NCI-H187 treated with DMSO at 0.1 percent for 48 hours (cell line): ENCODE measurements at places on chromosomes 6 and 20.

GRCh38 chr6:80439721-80440470 lies 333.4 kb downstream of the BCKDHB start:
- DNase-seq: no peak

DNA sequence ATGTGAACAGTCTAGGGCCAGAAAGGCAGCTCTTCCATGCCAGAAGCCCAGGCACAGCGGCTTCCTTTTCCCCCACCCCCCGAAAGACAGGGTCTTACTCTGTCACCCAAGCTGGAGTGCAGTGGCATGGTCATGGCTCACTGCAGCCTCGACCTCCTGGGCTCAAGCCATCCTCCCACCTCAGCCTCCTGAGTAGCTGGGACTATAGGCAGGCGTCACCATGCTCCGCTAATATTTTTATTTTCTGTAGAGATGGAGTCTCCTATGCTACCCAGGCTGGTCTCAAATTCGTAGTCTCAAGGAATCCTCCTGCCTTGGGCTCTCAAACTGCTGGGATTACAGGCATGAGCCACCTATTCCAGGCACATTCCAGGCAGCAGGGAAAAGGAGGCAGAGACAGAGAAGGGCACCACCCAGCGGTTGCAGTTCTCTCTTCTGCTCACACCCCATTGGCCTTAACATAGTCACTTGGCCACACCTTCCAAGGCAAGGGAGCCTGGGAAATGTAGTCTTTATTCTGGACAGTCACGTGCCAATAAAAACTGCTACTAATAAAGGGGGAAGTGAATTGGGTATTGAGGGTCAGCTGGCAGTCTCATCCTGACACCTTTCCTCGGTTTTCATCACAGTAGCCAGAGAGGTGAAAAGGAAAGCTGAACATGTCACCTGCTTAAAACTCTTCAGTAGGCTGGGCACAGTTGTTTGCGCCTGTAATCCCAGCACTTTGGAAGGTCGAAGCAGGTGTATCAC lies 205.9 kb downstream of the ZMYND8 start:
- no peak for DNase-seq

- no peak for DNase-seq
These were observed 261.1 kb downstream of the SAMD5 start for GRCh38 chr6:147769496-147770087.

- DNase-seq: no peak
These were observed 147.5 kb upstream of the PLN start for GRCh38 chr6:118400582-118400981.

DNA sequence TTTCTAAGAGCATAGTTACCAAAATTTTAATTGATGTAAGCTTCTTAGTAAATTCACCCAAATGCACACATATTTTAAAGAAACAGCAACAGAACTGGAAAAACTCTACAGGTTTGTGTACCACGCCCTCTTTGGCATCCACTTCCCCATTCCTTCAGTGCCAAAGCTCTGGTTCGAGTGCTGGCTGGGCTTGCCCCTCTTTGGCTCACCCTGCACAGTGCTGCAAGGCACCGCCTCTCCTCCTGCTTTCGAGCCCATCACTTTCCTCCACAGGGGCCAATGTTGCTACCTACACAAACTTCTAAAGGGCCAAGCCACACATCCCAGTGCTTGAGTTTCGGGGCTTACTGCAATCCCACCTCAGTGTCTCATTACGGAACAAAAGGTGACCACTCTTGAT lies 9.6 kb downstream of the LRP11 start:
- no peak for DNase-seq

DNA sequence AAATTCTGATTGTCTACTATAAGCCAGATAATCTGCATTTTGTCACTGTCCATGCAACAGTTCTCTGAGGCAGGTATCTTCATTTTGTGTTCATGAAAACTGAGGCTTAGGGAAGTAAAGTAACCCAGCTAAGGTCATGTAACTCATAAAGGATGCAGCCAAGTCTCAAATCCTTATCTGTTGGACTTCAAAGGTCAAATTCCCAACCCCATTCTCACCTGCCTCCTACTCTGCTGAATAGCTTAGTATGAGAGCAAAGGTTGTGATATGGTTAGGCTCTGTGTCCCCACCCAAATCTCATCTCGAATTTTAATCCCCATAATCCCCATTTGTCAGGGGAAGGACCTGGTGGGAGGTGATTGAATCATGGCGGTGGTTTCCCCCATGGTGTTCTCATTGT lies 90.1 kb downstream of the KLHL32 start:
- DNase-seq: no peak

DNA sequence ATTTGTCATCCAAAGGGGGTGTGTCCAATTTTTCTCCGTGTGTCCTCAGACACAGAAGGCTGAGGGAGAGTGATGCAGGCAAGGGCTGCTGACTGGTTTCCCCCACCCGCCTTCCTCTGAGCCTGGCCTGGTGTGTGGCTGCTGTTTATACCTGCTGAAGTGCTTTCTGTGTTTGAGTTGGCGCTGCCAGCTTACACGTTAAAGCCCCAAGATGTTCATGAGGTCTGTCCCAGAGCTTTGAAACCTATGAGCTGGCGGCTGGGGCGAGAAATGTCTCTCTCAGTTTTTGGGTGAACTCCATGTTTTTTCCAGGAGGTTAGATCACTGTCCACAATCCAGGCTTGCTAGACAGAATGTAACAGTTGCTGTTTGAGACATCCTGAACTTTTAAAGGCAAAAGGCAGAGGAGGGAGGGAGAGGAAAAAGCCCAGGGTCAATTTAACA lies 69.0 kb upstream of the CCN2 start:
- no peak for DNase-seq

- no peak for DNase-seq
These were observed 135.9 kb downstream of the KHDRBS2 start for GRCh38 chr6:62150048-62150663.

- DNase-seq: no peak
These were observed 159.2 kb downstream of the MTFR2 start for GRCh38 chr6:136090929-136091328.

- no peak for DNase-seq
These were observed at the start of gene MLIP for GRCh38 chr6:54111341-54112045. Gene MLIP (plus strand): TSS chr6:54111443. CDS start chr6:54111480, 37 bp downstream.

- no peak for DNase-seq
These were observed 29.0 kb upstream of the OPN5 start for GRCh38 chr6:47752801-47753200.

GRCh38 chr6:159969204-159969912 lies 476 bp downstream of the IGF2R start:
- no peak for DNase-seq

DNA sequence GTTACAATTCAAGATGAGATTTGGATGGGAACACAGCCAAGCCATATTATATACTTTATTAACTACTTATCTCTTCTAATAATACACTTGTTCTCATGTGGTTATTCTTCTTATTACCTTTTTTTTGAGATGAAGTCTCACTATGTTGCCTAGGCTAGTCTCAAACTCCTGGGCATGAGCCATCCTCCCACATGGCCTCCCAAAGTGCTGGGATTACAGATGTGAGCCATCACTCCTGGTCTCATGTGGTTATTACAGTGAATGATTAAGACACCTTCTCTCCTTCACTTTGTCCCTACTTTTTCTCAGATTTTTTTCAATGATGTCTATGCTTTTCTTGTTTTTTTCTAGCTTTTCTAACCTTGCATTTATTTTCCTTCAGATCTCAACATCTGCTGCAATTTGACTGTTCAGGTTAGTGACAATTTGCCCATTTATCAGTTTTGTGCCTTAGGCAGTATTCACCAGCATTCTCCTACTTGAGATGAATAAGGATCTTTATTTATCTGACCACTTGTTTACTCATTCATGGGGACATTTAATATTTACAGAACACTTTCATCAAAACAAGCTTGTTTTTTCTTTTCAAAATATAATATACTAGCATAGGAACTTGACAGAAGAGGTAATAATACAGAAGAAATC lies 105.7 kb downstream of the SLC16A10 start:
- DNase-seq: no peak

GRCh38 chr6:22521035-22521434 lies 48.3 kb upstream of the HDGFL1 start:
- DNase-seq: no peak

DNA sequence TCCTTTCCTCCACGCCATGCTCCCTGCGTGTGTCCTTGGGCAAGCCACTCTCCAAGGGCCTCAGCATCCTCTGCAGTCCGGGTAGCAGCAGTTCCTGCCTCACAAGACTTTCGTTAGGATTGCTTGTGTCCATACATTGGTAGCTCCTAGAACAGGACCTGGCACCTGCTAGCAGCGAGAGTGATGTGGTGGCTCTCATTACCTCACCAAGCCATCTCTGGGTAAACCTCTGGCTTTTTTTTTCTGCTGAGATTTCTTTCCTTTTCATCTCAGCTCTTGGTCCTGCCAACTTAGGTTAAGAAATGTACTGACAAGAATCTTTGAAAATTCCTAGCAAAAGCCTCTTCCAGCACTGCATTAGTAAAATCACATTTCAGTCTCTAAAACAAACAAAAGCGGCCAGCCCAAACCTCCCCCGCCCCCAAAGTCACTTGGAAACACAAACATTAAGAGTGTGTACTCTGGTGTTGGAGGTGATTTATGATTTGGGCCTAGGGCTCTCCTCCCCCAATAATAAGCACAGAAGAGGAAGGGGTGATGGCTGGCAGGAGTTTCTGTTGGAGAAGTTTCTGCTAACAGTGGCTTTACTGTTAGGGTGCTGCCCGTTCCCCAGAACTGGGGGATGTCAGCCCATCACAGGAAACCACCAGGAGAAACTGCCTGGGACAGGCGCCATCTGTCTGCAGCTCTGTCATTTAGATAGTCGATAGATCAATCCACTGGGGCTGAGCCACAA lies 199.2 kb downstream of the CD83 start:
- DNase-seq: no peak

- no peak for DNase-seq
These were observed 176.8 kb downstream of the TASP1 start for GRCh38 chr20:13461849-13462458.

DNA sequence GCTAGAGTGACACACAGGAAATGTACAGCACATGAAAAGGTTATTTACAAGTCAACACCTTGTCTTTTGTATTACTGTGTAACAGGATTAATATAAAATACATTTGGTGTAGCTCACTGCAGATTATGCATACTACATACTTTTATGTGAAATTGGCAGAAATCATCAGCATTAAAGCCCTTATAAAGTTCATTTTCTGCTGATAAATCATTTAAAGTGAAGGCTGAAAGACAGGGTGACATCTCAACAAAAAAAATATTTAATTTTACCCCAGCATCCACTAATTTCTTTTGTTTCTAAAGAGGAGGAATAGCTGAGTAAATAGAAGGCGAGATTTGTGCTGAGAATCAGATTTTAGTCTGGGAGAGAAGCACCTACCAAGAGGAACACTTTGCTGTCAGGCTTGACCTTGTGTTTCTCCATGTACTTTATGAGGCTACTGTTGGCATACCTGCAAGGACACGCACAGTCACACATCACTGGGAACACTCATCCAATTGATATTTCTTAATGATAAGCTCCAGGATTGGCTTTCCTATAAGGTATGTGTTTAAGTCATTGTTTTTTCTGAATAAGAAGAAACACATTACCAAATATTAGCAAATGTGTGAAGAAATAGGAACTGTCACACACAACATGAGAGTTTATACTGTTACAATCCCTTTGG lies 146.6 kb upstream of the SLC22A16 start:
- no peak for DNase-seq

GRCh38 chr6:36116943-36117342 lies 13.4 kb upstream of the MAPK13 start:
- DNase-seq: no peak

DNA sequence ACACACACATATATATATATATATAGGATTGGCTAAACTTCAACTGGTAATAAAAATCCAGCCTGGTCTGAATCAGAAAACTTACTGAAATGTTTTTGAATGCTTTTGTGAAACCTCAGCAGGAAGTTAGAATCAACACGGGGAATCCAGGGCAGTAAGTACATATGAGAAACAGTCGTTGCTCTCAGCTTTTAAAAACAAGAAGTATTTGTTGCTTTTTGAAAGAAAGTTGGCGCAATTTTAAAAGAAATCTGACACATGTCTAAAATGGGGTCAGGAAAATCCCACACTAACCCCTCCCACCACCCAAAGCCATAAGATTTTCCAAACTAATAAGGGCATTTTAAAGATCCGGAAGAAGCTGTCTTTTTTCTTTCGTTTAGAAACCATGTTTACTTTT lies 11.5 kb upstream of the CCDC170 start:
- no peak for DNase-seq

- DNase-seq: no peak
These were observed 9.5 kb upstream of the HLA-DOA start for GRCh38 chr6:33018904-33019303.

GRCh38 chr6:126285871-126286365 lies 54.0 kb upstream of the CENPW start:
- no peak for DNase-seq

- DNase-seq: no peak
These were observed 84.0 kb downstream of the ZNF133 start for GRCh38 chr20:18372296-18372695.

GRCh38 chr6:138231381-138231886 lies 13.1 kb upstream of the PBOV1 start:
- peak; percentile 50 for DNase-seq

GRCh38 chr20:2133318-2134183 lies 31.9 kb downstream of the STK35 start:
- no peak for DNase-seq

- DNase-seq: no peak
These were observed 6.6 kb downstream of the HLA-B start for GRCh38 chr6:31350196-31351032.

- DNase-seq: no peak
These were observed 142.8 kb downstream of the CLIC5 start for GRCh38 chr6:45872827-45873365.

- no peak for DNase-seq
These were observed 77.7 kb downstream of the OLIG3 start for GRCh38 chr6:137416376-137417109.

GRCh38 chr6:25537349-25538018 lies 114.5 kb upstream of the SCGN start:
- no peak for DNase-seq

DNA sequence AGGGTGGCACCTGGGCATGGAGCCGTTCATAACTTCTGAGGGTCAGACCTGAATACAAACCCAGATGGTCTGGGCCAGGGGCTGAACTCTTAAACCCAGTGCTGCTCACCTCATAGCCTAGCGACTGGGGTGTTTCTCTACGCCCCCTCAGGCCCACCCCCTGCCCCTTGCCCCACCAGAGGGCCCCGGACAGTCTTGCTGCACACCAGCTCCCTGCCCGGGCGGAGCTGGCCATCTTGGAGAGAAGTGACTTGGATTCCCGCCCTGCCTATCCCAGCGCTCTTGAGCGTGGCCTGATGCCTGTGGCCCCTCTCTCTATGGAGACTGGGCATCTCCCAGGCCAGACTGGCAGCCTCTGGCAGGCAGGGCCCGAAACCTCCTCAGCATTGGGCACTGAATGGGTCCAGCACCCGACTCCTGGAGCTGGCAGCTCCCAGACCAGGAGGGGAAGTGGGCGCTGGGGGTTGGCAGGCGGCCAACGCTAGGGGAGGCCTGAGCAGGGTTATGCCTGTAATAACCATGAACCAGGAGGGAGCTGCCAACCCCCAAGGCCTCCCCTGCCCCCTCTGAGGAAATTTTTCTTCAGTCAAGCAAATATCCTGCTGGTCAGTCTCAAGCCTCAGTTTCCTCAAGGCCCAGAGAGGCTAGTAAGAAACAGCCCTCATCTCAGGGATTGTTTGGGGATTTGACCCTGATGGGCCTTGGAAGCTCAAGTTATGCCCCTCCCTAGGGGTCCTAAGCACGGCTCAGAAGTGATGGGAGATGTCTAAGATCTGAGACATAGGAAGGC lies 169.5 kb downstream of the VEGFA start:
- DNase-seq: no peak

- DNase-seq: no peak
These were observed 39.8 kb downstream of the SLC22A2 start for GRCh38 chr6:160218810-160219209.

- no peak for DNase-seq
These were observed 1.3 kb upstream of the RBBP8NL start for GRCh38 chr20:62428396-62429295.

GRCh38 chr20:61954276-61955021 lies 111.2 kb downstream of the TAF4 start:
- DNase-seq: no peak
